NCI-H1436 (cell line): ENCODE measurements at places on chromosomes 5 and 9.
A peak's percentile ranks its signal among the peaks of the same experiment; 100 is the strongest.

- DNase-seq, result no peak
These were observed 47.1 kb upstream of the RAI14 start for GRCh38 chr5:34608859-34609648.

DNA sequence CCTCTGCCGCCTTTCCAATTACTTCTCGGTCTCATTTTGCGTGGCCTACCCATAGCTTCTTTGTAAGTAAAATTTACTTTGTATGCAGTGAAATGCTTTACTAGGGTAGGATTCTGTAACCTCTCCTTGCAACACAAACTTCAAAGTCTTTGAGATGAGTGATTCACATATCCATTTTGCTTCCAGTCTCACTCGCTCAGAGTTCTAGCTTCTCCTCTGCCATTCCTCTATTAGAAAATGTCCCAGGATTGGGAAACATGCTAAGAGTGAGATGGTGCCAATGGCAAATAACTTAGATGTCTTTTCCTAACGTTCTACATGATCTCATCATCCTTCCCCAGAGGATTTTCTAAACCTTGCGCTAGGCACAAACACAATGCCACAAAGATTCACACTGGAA, 270.5 kb upstream of the SLC30A5 start:
- no peak for DNase-seq

- DNase-seq, result no peak
These were observed 424 bp downstream of the HNRNPA0 start for GRCh38 chr5:137753691-137754187.

- DNase-seq, result no peak
These were observed 980 bp downstream of the CCNO start for GRCh38 chr5:55232271-55232984.

- no peak for DNase-seq
These were observed 197.8 kb downstream of the TTLL11 start for GRCh38 chr9:121895358-121895757.

GRCh38 chr9:124322618-124323432, 65.1 kb downstream of the NEK6 start:
- no peak for DNase-seq

GRCh38 chr5:110735556-110735955, 3.3 kb upstream of the SLC25A46 start:
- DNase-seq, result no peak

- no peak for DNase-seq
These were observed 13.6 kb upstream of the FAM240B start for GRCh38 chr9:38733503-38733902.

DNA sequence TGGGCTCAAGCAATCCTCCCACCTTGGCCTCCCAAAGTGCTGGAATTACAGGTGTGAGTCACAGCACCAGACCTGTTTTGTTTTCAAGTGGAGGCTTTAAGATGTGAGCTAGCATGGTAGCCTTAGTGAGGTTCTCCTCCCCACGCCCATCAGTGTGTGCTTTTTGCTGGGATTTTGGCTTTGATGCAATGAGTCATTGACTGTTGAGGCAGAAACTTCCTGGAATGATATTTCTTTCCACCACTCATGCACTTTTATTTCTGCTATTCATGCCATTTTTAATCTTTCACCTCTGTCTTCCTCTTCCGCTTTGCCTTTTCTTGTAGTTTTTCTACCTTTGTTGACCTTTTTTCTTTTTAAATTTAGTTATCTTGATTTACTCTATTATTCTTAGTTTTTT, 4.2 kb upstream of the NFIL3 start:
- no peak for DNase-seq

GRCh38 chr5:95895771-95896170, 65.9 kb downstream of the ELL2 start:
- DNase-seq, result no peak

DNA sequence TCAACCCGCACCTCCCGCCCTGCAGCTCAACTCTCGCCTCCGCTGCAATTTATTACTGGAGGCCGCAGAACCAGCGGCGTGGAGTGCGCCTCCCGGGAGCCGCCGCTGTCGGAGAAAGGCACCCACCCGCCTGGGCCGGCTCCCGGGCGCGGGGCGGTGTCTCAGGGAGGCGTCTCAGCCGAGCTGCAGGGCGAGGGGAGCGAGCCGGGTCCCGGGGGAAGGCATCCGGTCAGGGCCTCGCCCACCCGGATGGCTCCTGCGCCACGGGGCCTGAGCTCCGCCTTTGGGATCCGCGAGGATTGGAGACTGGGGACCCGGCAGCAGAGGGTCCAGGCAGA, 32.9 kb downstream of the TSPAN17 start:
- no peak for DNase-seq

- peak; percentile 26 for DNase-seq
These were observed 37.6 kb downstream of the MAST4 start for GRCh38 chr5:66633754-66634153.

- no peak for DNase-seq
These were observed 53.2 kb downstream of the USP20 start for GRCh38 chr9:129888293-129889121.

DNA sequence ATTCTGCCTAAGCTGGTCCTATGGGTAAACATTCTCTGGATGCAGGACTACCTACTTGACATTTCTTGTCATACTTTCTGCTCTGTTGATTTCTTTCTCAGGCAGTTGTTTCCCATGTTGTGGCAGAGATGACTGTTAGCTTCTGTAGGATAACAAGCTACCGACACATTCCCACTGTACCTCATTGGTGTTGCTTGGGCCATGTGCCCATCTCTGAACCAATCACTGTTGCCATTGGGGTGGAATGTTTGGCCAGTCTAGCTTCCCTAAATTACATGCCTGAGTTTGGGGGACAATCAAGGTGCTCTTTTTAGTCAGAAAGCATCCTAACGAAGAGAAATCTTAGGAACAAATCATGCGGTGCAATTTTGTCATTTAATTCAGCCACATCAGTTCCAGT, 212.0 kb downstream of the KDM4C start:
- no peak for DNase-seq

GRCh38 chr9:138118601-138119071, 241.1 kb downstream of the CACNA1B start:
- no peak for DNase-seq

DNA sequence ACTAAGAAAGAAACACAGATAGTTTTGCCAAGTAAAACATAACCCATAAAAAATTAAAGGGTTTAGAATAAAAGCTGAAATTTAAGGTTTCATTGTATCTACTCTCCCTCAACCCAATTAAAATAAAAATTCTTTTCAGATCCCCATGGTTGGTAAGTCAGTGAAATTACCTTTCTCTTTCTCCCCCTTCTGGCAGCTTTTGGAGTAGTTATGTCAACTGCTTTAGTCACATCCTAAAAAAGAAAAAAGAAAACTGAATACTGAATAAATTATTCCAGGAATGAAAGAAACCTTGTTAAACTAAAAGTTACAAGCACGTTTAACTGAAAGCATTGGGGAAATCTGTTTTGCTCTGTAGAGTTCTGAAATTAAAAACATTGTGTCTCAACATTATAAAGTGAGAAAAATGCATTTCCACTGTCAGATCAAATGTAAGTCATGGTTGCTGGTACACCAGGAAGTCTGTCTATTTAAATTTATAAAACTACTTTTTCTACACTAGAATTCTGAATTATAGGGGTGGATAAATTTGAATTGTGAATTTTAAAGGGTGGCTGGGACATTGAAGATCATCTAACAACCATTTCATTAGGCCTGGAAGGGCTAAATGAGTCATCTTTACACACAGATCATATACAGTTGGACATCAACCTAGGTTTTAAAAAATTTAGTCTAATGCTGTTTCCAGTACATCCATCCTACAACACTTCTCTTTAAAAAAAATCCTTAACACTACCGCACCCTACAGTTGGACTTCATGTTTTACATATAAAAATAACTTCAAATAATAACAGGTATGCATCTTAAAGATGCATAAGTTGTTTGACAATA, 24.7 kb downstream of the PSIP1 start:
- no peak for DNase-seq

- no peak for DNase-seq
These were observed 2.7 kb upstream of the ANP32B start for GRCh38 chr9:97980479-97980803.

- DNase-seq, result peak; percentile 72
These were observed at the start of gene NDFIP1 for GRCh38 chr5:142108432-142109330. Gene NDFIP1 (plus strand): TSS chr5:142108779. CDS start chr5:142108975, 196 bp downstream.

- no peak for DNase-seq
These were observed 28.4 kb upstream of the MVB12B start for GRCh38 chr9:126298063-126298801.

- no peak for DNase-seq
These were observed 301.7 kb downstream of the NSG2 start for GRCh38 chr5:174347183-174347582.

- no peak for DNase-seq
These were observed 29.8 kb downstream of the TTC23L start for GRCh38 chr5:34868791-34869190.

- no peak for DNase-seq
These were observed 83.9 kb downstream of the SLC1A3 start for GRCh38 chr5:36690041-36690961.

GRCh38 chr5:40355846-40356245, 323.9 kb upstream of the PTGER4 start:
- DNase-seq, result no peak

DNA sequence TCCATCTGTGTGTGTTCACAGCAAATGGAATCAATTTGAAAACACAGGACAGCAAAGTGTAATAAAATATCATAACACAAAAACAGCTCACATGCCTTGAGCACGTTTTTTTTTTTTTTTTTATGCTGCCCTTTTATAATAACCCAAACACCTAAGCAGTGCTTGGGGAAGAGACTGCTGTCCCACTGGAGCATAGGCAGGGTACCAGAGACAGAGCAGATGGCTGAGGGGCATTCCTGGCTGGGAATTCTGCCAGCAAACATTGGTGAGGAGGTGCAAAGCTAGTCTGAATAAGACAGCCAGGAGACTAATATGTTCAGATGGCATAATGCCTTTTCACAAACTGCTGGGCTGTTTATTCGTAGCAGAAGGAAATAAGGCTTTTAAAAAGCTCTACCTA, 58.1 kb upstream of the SV2C start:
- DNase-seq, result no peak

DNA sequence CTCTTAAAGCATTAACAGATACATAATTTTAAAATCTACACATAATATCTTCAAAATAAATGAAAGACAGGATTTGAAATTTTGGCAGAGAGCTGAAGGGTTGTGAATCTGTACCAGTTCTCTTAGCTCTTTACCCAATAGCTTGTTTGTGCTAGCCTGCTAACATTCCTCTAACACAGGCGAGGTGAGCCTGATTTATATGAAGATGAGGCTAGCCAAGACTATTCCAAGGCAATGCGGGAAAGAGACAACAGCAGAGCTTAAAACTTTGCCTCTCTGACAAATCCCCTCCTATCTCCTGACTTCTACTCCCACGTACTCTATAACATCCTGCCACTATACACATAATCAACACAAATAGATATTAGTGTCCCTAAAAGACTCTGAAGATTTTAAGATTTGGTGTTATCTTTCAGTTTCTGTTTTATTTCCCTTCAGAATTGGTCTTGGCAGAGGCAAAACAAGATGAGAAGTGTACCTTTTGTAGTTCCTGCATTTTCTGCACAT, 745.6 kb upstream of the ZNF608 start:
- no peak for DNase-seq

DNA sequence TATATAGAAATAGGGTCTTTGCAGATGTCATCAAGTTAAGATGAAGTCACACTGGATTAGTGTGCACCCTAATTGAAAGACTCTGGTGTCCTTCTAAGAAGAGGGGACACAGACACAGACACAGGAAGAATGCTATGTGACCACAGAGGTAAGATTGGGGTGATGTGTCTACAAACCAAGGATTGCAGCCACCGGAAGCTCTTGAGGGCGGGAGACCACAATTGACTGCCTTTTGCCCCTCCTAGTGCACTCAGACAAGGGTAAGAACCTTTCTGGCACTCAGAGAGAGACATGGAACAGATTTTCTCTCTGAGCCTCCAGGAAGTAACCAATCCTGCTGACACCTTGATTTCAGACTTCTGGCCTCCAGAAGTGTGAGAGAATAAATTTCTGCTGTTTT, 51.2 kb upstream of the ARAP3 start:
- DNase-seq, result no peak

GRCh38 chr5:95850391-95850894, 27.9 kb upstream of the GLRX start:
- DNase-seq, result no peak

- DNase-seq, result no peak
These were observed 35.9 kb upstream of the TESK1 start for GRCh38 chr9:35569206-35569605.

DNA sequence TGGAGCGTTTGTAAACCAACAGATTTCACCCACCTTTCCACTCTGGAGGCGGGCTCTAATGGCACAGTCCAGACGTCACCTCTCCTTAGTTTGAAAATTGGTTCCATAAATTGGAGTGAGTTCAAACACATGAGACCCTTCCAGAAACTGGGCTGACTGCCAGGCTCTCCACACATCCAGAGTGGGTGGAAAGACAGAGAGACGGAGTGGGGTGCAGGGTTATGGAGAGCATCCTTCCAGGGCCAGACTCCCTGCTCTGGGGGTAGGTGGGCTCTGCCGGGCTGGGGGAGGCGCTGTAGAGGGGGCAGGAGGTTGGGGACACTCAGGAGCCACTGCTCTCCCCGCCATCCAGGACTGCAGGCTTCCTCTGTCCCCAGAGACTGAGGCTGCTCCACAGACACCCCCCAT, 104.7 kb upstream of the PHYKPL start:
- DNase-seq, result no peak

DNA sequence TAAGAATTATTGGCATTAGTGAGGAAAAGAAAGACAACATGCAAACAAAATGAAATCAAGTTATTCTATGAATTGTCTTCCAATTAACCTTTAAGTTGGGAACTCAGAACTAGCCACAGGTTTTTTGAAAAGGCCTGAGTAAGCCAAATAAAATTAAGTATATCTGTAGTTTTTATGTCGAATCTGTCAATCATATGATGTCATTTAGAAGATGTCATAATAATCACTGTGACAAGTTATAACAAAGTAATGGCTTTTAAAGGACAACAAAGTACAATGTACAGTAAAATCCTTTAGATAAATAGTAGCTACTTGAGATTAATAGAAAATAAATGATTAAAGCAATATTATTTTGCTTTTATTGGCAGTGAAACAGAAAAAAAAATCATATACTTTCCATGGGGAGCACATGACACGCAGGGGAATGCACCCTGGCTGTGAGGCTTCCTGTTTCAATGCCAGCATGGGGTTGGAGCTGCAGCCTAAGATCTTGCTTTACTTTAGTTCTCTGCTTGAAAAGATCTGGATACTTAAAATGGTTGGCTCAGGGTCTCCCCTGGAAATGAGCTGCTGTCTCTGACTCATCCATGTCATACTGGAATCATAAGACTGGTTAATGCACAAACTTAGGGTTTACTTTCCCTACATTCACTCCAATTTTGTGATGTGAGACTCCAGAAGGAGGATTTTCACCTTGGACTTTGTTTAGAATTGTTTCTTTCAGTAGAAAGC, 284.3 kb downstream of the TAF11L14 start:
- no peak for DNase-seq

DNA sequence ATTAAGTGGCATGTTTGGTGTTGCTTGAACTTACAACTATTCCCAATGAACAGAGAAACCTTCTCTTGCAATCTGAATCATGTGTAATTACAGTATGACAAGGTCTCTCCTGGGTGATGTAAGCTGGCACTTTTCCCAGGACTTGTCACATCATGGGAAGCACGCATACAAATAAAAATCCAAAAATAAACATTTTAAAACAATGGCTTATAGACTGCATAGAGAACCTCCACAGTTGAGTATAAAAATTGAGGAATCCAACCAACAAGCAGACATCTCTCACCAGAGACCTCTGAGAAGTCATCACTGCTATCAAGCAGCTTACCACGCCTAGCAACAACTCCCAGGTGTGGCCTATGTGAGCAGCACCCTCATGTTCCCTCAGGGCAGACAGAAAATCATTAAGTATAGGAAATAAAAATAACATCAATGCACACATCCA, 3.9 kb downstream of the MLLT3 start:
- DNase-seq, result no peak
